Vagina (tissue), 2 donors: ENCODE measurements at places on chromosomes 6 and 20. TPM values are rescaled to one million over a fixed set of nuclear protein-coding genes. Genes with fewer than 3 reads are reported as not detected.
A peak's percentile ranks its signal among the peaks of the same experiment; 100 is the strongest.

DNA sequence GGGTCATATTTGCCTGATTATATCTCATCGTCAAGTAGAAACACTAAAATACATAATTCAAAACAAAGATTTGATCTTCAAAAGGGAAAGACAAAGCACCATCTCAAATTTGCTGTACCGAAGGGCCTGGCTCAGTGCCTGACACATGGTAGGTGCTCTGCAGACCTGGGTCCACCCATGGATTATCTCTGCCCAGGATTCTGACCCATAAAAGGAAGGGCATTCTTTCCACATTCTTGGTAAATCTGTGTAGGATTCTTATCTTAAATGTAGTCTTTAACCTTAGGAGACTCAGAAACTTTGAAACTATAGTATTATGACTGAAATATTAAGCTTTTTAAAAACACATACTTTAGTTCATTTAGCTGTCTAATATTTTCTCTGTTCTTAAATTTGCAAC, 274.1 kb upstream of the FLRT3 start:
- no peaks in the 10 kb centered on the region for H3K4me1 ChIP-seq
- no peak overlapping the region for H3K4me3 ChIP-seq
- no peaks in the 10 kb centered on the region for H3K27me3 ChIP-seq
- DNase-seq = no peak

DNA sequence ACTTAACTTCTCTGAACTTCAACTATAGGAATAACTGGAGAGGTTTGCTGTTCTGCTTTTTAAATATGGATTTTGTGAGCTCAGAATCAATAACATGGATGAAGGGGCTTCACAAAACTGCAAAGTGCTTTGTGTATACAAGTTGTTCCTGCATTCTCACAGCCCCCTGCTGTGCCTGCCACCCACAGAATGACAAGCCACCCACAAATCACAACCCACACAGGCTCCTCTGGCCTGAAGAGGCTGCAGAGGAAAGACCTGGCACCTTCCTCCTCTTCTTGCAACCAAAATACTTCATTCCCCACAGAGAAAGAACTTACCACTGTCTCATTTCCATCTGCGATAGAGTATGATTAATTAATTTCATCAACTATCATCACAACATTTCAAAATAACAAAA, 106.7 kb upstream of the NHSL1 start:
- no peak overlapping the region for H3K4me3 ChIP-seq
- no peaks in the 10 kb centered on the region for H3K4me1 ChIP-seq
- no peaks in the 10 kb centered on the region for H3K27me3 ChIP-seq
- DNase-seq = no peak

DNA sequence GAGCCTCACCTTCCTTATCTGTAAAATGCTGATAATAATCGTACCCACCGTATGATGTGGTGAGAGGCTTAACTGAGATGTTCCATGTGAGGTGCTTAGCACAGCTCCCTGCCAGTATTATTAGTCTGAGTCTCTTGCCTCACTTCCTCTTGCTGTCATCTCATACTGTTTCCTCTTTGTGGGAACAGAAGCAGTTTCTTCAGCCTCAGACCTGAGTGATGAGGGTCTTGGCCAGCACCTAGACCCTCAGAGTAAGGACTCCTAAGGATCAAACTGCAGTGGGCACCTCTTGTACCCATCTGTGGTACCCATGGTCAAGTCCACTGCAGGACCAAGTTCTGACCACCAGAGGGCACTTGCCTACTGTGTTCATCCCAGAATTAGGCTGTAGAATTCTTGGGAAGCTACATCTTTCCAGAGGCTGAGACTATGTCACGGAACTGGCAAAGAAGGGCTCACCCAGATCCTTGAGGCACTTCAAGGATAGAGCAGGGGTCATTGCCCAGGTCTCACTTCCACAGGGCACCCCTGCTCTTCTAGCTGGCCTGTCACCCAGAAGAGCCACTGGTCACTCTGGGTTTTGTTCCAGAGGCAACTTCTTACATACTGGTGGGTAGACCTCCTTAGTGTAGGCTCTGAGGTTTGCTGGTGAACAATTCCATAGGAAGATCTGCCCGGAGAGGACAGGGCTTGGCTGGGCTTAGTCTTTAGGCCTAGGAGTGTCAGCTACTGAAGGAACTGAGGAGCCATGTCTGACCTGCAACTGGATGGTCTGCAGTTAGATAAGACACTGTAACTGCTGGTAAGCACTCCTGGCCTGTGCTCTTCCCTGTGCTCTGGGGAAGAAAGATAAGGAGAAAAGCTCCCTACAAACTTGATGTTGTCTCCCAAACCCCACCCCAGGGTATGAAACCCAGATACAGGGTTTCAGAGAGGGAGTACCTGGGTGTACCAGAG, 20.6 kb upstream of the SGK2 start:
- H3K4me1 ChIP-seq = no peaks in the 10 kb centered on the region
- DNase-seq = peak; percentile 52
- no peaks in the 10 kb centered on the region for H3K36me3 ChIP-seq
- H3K4me3 ChIP-seq = no peak overlapping the region
- H3K27ac ChIP-seq = no peak overlapping the region

GRCh38 chr20:51966296-51966971, 164.1 kb upstream of the SALL4 start:
- no peaks in the 10 kb centered on the region for H3K4me1 ChIP-seq
- H3K4me3 ChIP-seq = no peak overlapping the region
- no peak for DNase-seq

- no peak overlapping the region for H3K27ac ChIP-seq
- H3K27me3 ChIP-seq = no peaks in the 10 kb centered on the region
- H3K4me1 ChIP-seq = peaks cover 53% of the 10 kb centered on the region
- no peaks in the 10 kb centered on the region for H3K36me3 ChIP-seq
- no peak overlapping the region for H3K4me3 ChIP-seq
- DNase-seq = no peak
Observed at GRCh38 chr6:3405182-3405518, 51.7 kb downstream of the SLC22A23 start.

- H3K27me3 ChIP-seq = no peaks in the 10 kb centered on the region
- no peak overlapping the region for H3K27ac ChIP-seq
- peaks cover 41% of the 10 kb centered on the region for H3K4me1 ChIP-seq
- H3K4me3 ChIP-seq = no peak overlapping the region
- no peaks in the 10 kb centered on the region for H3K36me3 ChIP-seq
Observed at GRCh38 chr6:127338936-127339335, 4.5 kb downstream of the ECHDC1 start.

- H3K4me1 ChIP-seq = peaks cover 22% of the 10 kb centered on the region
- no peaks in the 10 kb centered on the region for H3K27me3 ChIP-seq
- H3K27ac ChIP-seq = peak overlapping the region; percentile 68
- H3K36me3 ChIP-seq = peaks cover 29% of the 10 kb centered on the region
- DNase-seq = no peak
Observed at GRCh38 chr20:36606158-36607066, 833 bp downstream of the RAB5IF start.

The PROCR gene
- 104 TPM for total RNA-seq

GRCh38 chr20:7379621-7380220, 560.5 kb downstream of the HAO1 start:
- no peak overlapping the region for H3K27ac ChIP-seq
- no peaks in the 10 kb centered on the region for H3K4me1 ChIP-seq
- H3K36me3 ChIP-seq = no peaks in the 10 kb centered on the region
- DNase-seq = no peak
- H3K27me3 ChIP-seq = no peaks in the 10 kb centered on the region
- no peak overlapping the region for H3K4me3 ChIP-seq

The IER3 gene
- total RNA-seq = 40.5 TPM

The KIAA1755 gene
- 2.7 TPM for total RNA-seq

DNA sequence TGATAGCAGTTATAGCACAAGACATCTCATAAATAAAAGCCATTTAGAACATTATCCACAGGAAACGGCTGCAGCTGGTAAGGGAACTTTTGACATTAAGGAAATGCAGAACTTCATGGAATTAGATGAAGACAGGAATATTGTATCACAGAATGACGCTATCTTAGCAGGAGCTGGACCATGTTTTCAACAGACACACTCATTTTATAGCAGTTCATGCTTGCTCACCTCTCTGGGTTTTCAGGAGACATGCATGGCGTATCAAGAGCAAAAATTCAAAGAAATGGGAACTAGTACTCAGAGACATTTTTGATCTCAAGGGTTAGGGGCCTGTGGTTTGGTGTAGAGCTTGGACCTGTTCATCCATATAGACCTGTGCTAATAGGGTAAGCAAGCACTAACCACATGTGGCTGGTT, 125.0 kb downstream of the FYN start:
- H3K27ac ChIP-seq = no peak overlapping the region
- H3K4me3 ChIP-seq = no peak overlapping the region
- no peaks in the 10 kb centered on the region for H3K27me3 ChIP-seq
- no peaks in the 10 kb centered on the region for H3K36me3 ChIP-seq
- no peak for DNase-seq

DNA sequence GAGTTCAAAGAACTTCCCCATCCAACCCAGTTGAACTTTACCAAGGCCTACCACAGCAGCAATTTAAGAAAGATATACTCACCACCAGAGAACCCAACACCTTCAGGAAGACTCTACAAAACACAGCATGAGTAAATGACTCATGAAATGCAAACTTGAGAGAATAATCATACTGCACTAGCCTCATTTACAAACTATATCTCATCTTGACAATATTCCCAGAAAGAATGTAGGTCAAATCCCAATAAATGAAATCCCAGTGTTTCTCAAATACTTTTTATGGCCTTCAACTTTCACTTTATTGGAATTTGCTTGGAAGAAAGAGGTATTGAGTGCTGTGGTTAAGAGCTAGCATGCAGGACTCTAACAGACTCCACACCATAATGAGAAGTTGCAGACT, 60.0 kb downstream of the FYN start:
- no peaks in the 10 kb centered on the region for H3K27me3 ChIP-seq
- H3K27ac ChIP-seq = no peak overlapping the region
- peaks cover 36% of the 10 kb centered on the region for H3K4me1 ChIP-seq
- no peaks in the 10 kb centered on the region for H3K36me3 ChIP-seq

GRCh38 chr6:170456334-170456733, 96.8 kb downstream of the PSMB1 start:
- H3K4me3 ChIP-seq = no peak overlapping the region
- DNase-seq = no peak
- H3K27me3 ChIP-seq = no peaks in the 10 kb centered on the region
- H3K36me3 ChIP-seq = no peaks in the 10 kb centered on the region
- H3K27ac ChIP-seq = no peak overlapping the region
- no peaks in the 10 kb centered on the region for H3K4me1 ChIP-seq

GRCh38 chr6:16129623-16130401, 926 bp downstream of the MYLIP start:
- H3K27ac ChIP-seq = peak overlapping the region; percentile 99
- no peak for DNase-seq
- peak overlapping the region; percentile 98 for H3K4me3 ChIP-seq
- H3K27me3 ChIP-seq = no peaks in the 10 kb centered on the region
- no peaks in the 10 kb centered on the region for H3K36me3 ChIP-seq

The PLN gene
- total RNA-seq = 33.9 TPM

- H3K36me3 ChIP-seq = no peaks in the 10 kb centered on the region
- DNase-seq = no peak
- H3K27ac ChIP-seq = no peak overlapping the region
- no peak overlapping the region for H3K4me3 ChIP-seq
Observed at GRCh38 chr6:142443532-142443931, 141.7 kb downstream of the ADGRG6 start.

The STK38 gene
- 31.9 TPM for total RNA-seq

The SPEF1 gene
- total RNA-seq = not detected

DNA sequence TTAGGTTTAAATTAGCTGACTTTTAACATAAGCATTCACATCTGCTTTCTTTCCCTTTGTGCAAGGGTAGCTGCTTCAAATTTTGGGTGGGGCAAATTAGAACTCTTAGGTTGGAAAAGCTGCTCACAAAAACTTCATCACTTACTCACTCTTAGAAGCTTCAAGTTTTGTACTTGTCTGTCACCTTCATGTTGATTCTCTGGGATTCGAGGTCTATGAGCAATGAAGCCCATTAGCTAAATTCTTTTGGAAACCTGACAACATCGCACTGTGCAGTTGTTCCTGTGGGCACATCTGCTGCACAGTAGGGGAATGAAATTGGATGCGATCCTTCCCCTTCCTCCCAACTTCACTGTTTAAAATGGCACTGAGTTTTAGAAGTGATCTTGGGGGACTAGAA, 156.1 kb downstream of the UBE3D start:
- no peaks in the 10 kb centered on the region for H3K36me3 ChIP-seq
- H3K4me1 ChIP-seq = peaks cover 9% of the 10 kb centered on the region
- DNase-seq = no peak
- no peak overlapping the region for H3K27ac ChIP-seq
- H3K4me3 ChIP-seq = no peak overlapping the region
- no peaks in the 10 kb centered on the region for H3K27me3 ChIP-seq

The C20orf144 gene
- total RNA-seq = not detected
